Panc1 (cell line): ENCODE measurements at places on chromosomes 7 and 10. TPM values are rescaled to one million over a fixed set of nuclear protein-coding genes. Genes with fewer than 3 reads are reported as not detected.

DNA sequence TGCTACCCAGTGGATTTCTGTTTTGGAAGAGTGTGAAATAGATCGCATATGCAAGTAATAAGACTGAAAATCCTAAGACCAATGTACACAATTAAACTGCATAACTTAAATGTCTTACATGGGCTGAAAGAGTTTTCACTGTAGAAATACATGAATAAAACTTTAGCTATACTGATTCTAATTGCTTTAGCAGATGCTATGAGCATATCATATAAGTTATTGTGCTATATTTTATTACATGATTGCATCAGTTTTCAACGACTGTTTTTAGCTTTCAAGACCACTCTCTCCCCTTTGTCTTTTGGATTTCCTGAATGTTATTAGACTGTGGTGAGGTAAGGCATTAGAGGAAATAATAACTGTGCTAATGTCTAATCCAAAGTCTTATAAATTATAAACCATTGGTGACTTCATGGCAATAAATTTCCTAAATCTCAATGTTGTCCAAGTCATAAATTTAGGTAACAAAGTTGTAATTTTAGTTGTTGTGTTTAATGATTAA is 124.5 kb downstream of the SEMA3A start:
- H3K27ac ChIP-seq: peak overlapping the region; percentile 18; the same call in 1 of the 2 replicates
- H3K36me3 ChIP-seq: no peaks in the 10 kb centered on the region; the same call in 1 of the 2 replicates
- H3K27me3 ChIP-seq: no peaks in the 10 kb centered on the region
- no peak overlapping the region for H3K4me3 ChIP-seq
- no peak for DNase-seq

DNA sequence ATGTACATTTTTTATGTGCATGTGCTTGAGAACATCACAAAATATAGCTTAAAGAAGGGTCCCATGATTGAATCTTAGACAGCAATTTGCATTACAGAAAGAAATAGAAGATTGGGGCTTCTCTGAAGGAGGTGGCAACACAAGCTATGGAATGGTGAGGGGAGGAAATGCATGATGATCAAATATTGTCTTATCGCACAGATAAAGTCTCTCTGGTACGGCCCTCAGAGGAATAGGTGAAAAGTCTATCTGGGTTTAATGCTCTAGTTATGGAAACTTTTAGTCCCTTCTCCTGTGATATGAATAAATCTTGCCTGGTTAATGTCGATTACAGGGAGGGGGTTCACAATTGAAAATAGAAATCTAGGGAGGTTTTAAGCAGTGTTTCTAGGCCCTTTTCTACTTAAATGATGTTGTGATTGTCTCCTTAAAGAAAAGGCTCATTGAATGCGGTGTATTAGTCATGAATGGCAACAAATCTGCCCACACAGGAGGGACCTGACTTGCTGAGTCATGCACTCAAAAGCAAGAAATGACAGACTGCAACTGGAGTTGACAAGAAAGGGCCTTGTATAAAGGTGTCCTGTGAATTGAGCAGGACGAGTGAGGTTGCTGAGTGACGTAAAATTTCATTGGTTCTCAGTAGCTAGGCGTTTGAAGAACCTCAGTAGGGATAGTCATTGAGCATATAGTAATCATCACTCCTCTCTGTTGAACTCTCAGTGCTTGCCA is 133.4 kb upstream of the CSTF2T start:
- H3K27me3 ChIP-seq: no peaks in the 10 kb centered on the region
- H3K36me3 ChIP-seq: no peaks in the 10 kb centered on the region
- no peaks in the 10 kb centered on the region for H3K4me1 ChIP-seq
- H3K4me3 ChIP-seq: no peak overlapping the region

DNA sequence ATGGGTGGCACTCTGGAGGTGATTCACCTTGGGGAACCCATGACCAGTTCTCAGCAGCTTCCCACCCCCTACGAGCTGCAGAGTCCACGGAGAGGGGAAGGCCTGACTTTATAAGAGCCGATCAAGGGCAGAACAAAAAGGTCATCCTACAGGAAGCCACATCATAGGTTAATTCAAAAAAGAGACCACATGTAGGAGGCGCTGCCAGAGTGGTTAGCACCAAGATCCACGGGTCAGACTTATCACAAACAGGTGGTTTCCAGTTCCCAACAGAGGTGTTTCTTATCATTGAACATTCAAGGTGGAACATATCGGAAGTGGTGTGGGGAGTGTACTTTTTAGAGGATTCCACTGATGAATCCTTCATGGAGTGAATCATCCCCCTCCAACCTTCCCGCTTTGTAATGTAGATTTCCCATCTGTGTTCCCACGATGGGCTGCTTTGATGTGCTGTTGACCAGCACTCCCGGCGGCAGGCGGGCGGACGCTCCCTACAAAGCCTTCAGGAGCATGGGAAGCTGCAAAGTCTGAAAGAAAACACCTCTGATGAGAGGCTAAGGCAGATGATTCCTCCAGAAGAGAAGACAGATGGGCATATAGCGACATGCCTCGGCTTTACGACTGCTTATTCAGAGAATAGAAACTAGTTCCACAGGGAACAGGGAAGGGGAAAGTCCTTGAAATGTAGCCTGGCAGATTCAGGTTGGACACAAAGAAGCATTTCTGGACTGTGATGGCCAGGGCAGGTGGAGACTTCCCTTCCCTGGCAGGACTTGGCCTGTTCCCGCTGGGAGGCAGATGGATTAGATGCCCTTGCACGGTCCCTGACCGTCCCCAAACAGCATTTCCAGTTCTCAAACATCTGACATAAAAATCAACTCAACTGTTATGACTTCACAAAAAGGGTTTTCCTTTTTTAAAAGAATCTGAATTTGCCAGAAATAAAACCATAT is 66.5 kb downstream of the AFAP1L2 start:
- no peaks in the 10 kb centered on the region for H3K27me3 ChIP-seq
- DNase-seq: no peak
- H3K36me3 ChIP-seq: peaks cover 3% of the 10 kb centered on the region
- no peaks in the 10 kb centered on the region for H3K4me1 ChIP-seq
- no peak overlapping the region for H3K27ac ChIP-seq
- no peak overlapping the region for H3K4me3 ChIP-seq

DNA sequence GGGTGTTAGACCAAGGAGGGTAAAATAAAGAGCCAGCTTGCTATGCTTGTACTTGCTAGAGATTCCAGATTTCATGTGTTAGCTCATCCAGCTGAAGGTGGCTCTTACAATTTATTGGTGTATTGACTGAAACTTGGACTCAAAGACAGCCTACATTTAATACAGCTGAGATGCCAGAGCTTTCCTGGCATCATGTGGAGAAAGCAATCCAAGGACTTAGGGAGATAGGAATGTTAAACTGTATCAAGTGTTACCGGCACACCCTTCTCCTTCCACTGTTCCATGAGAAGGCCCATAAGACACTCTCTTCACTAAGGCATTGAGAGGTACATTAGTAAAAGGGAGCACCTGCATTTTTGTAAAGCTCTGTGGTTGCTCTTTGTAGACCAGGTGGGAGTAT is 9.3 kb upstream of the HERPUD2 start:
- no peaks in the 10 kb centered on the region for H3K4me1 ChIP-seq
- no peaks in the 10 kb centered on the region for H3K36me3 ChIP-seq
- peaks cover 4% of the 10 kb centered on the region; the same call in 1 of the 2 replicates for H3K27me3 ChIP-seq
- DNase-seq: no peak
- H3K4me3 ChIP-seq: no peak overlapping the region

- H3K36me3 ChIP-seq: no peaks in the 10 kb centered on the region
- H3K27me3 ChIP-seq: peaks cover 3% of the 10 kb centered on the region; the same call in 1 of the 2 replicates
- no peak overlapping the region for H3K27ac ChIP-seq
- no peaks in the 10 kb centered on the region for H3K4me1 ChIP-seq
- no peak for DNase-seq
- no peak overlapping the region for H3K4me3 ChIP-seq
Observed at GRCh38 chr10:99292159-99292558, 37.0 kb upstream of the CNNM1 start.

GRCh38 chr7:128830231-128831177 is at the start of gene FLNC:
TSS of gene FLNC (plus strand) at chr7:128830406. CDS start at chr7:128830638, 232 bp downstream.
- no peak within 1 kb of the TSS for H3K27ac ChIP-seq
- H3K4me1 ChIP-seq: peaks cover 23% of the 10 kb centered on the region
- no peaks in the 10 kb centered on the region for H3K36me3 ChIP-seq
- H3K4me3 ChIP-seq: peak within 1 kb of the TSS; percentile 45
- H3K27me3 ChIP-seq: no peaks in the 10 kb centered on the region

GRCh38 chr7:33958104-33958503 is 52.8 kb downstream of the BMPER start:
- DNase-seq: no peak
- no peaks in the 10 kb centered on the region for H3K27me3 ChIP-seq
- H3K4me3 ChIP-seq: no peak overlapping the region
- H3K36me3 ChIP-seq: no peaks in the 10 kb centered on the region
- no peaks in the 10 kb centered on the region for H3K4me1 ChIP-seq
- H3K27ac ChIP-seq: no peak overlapping the region

GRCh38 chr10:132636358-132636757 is 98.8 kb downstream of the INPP5A start:
- peaks cover 10% of the 10 kb centered on the region for H3K4me1 ChIP-seq
- no peaks in the 10 kb centered on the region for H3K27me3 ChIP-seq
- no peak overlapping the region for H3K4me3 ChIP-seq
- no peak for DNase-seq

DNA sequence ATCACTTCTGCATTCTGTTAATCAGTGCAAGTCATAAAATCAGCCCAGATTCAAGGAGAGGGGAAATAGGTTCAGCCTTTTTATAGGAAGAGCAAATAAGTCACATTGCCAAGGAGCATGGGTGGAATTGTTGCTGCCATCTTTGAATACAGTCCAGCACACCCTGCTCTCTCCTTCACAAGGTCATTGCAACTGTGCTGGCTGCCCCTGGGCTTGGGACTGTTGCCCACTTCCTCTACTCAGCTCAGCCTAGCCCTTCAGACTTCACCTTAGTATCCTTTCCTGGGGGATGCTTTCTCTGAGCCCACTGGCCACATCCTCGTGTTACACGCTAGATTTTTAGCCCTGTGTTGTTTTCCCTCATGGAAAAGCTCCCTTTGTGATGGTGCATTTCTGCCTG is 527.7 kb downstream of the GALNT17 start:
- DNase-seq: no peak
- H3K27ac ChIP-seq: no peak overlapping the region
- H3K4me1 ChIP-seq: no peaks in the 10 kb centered on the region
- no peaks in the 10 kb centered on the region for H3K27me3 ChIP-seq
- no peak overlapping the region for H3K4me3 ChIP-seq

GRCh38 chr7:16068183-16068582 is 353.2 kb downstream of the CRPPA start:
- no peak overlapping the region for H3K4me3 ChIP-seq
- no peaks in the 10 kb centered on the region for H3K4me1 ChIP-seq
- no peaks in the 10 kb centered on the region for H3K36me3 ChIP-seq
- H3K27me3 ChIP-seq: peaks cover 3% of the 10 kb centered on the region
- no peak for DNase-seq
- H3K27ac ChIP-seq: no peak overlapping the region

DNA sequence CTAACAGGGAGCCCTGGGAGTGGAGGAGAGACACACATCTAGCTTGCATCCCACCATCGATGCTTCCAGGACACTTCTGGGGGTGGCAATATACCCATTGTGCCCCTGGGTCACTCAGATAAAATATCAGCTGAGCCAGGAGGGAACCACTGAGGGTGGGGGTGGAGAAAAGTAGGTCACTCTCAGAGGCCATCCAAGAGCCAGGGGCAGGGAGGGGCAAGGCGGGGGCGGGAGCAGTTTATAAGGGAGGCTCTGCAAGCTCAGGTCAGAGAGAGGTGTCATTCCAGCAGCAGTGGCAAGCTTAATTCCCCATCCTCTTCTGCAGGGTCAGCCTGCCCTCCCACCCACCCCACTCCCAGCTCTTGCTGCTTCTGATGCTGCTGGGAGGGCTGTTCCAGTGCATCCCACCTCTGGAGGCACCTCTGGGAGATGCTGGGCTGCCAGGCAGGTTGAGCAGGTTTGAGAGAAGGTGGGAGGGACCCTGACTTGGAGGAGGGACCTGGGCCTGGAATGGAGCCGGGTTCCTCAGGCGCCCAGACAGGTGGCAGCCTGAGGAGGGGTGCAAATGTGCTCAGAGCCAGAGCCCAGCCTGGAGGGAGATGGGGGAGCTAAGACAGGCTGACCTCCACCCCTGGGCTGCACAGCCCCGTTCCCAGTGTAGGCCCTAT is 20.1 kb upstream of the TLX1 start:
- no peaks in the 10 kb centered on the region for H3K27me3 ChIP-seq
- no peaks in the 10 kb centered on the region for H3K36me3 ChIP-seq
- no peak for DNase-seq

DNA sequence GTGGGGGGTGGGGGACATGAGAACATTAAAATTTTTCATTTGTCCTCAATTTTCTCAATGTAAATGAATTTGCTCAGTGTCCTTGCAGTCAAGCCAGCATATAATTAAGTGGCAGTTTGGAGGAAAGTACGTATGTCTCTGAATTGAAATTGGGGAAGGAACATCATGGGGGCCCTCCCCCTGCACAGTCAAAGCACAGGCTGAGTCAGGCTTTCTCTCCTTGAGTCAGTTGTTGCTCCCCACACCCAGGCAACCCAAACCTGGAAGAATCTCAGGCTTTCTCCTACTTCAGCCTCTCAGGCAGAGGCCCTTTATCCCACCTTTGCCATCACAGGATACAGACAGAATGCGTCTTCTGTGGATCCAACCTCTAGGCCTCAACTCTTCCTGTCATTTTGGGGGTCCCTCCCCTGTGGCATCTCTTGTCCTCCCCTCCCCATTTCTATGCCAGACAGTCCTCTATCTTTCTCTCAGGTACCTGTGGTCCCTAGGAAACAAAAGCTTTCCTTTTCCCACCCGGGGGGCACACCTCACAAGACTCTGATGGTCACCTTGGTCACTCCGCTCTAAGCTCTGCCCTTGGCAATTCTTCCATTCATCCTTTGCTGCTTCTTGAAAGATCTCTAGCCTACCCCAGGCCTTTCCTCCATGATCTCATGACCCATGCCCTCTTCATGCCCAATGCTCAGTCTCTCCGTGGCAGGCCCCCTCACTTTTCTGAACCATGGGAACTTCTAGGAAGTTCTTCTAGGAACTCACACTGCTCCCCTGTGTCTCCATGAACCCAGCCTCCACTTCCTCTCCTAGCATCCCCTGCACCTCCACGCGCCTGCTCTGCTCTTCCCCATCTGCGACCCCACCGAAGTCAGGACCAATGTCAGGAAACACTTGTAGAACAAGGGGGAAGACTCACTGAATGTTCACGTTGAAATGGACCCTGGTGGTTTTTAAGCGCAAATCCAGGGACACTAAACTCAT is 40.4 kb downstream of the CREB3L2 start:
- H3K27ac ChIP-seq: no peak overlapping the region
- no peaks in the 10 kb centered on the region for H3K4me1 ChIP-seq
- no peaks in the 10 kb centered on the region for H3K27me3 ChIP-seq

The SHTN1 gene
- total RNA-seq: 67.8 TPM

The IFIT1B gene
- not detected for total RNA-seq
